ENCODE measurements at places on chromosomes 6 and 20. TPM values are rescaled to one million over a fixed set of nuclear protein-coding genes. Genes with fewer than 3 reads are reported as not detected.

The PPP1R3G gene
- total RNA-seq = 0.40 TPM

The VGLL2 gene
- total RNA-seq = not detected

The SLC17A9 gene
- total RNA-seq = 2.8 TPM

DNA sequence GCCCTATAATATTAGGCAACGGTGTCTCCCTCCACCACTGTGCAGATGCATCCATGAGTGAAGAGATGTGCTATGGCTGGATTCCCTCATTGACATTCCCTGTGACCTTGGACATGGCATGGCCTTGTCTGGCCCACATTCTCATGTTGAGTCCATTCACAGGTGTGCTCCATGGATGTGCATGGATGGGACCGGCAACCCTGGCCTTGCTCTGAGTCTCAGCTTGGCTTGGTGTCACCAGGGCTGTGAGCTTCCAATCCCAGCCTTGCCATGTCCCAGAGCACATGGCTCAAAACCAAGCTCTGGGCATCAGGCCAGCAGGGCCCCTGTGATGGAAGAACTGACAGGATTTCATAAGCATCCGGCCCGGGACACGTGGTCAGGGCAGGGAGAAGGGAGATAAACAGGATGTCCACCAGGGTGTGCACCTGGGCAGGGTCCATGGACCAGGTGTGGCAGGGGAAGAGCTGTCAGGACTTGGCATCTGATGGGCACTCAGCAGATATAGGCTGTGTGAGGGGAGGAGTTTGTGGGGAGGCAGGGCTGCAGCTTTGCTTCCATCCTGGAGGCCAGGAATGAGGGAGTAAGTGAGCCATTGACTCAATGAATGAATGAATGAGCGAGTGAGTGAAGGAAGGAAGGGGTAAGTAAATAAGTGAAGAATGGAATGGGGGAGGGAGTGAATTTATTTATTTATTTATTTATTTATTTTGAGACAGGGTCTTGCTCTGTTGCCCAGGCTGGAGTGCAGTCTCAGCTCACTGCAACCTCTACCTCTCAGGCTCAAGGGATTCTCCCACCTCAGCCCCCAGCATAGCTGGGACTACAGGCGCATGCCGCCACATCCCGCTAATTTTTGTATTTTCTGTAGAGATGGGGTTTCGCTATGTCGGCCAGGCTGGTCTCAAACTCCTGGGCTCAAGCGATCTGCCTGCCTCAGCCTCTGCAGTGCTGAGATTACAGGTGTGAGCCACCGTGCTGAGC, 15.7 kb downstream of the NRSN2 start:
- peak; percentile 77 for DNase-seq

The GHRH gene
- total RNA-seq = not detected

DNA sequence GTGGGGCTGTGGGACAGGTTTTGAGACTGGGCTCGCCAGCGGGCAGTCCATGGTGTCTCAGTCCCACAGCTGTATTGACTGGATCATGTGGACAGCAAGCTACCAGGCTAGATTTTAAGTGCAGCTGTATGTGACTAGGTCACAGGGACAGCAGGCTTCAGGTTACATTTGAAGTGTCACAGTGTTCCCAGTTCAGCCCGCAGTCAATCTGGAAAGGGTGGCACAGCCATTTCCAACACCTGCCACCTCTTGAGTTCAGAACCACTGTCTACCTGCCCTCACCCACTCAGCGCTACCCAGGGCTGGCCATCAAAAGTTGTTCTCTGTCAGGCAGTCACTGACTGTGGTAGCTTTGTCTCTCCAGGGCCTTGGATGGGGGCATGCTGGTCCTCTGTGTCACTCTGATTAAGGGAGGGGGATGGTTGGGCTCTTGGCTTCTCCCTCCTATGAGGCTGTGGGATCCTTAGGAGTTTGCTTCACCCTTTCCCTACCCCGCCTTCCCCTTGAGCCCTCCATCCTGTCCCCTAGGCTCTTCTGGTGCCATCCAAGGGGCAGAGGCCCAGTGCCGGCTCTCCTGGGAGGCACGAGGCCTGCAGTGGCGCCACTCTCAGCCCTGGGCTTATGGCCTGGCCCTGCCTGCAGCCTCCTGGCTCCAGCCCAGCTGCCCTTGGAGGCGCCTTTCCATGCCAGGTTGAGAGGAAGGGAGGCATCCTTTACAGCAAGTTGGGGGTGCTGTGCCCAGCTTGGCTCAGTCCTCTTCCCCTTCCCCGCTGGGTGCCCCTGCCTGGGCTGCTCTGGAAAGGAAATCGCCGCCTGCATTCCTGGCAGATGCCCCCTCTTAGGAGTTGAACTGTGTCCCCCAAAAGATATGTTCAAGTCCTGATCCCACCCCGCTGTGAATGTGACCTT, 44.9 kb downstream of the PNLDC1 start:
- no peak for DNase-seq

The CNR1 gene
- total RNA-seq = 12.5 TPM

GRCh38 chr20:63253065-63253437, 1.2 kb downstream of the NKAIN4 start:
- DNase-seq = no peak

GRCh38 chr20:10671221-10671918, 2.4 kb downstream of the JAG1 start:
- peak; percentile 83 for DNase-seq

Measured in transverse colon (tissue), 4 donors.